ENCODE measurements at places on chromosomes 3 and 15. TPM values are rescaled to one million over a fixed set of nuclear protein-coding genes. Genes with fewer than 3 reads are reported as not detected.

- no peak for DNase-seq
Measured at GRCh38 chr3:134938029-134938525, 143.0 kb downstream of the EPHB1 start.

- no peak for DNase-seq
Measured at GRCh38 chr3:120177707-120178306, 83.6 kb upstream of the GSK3B start.

DNA sequence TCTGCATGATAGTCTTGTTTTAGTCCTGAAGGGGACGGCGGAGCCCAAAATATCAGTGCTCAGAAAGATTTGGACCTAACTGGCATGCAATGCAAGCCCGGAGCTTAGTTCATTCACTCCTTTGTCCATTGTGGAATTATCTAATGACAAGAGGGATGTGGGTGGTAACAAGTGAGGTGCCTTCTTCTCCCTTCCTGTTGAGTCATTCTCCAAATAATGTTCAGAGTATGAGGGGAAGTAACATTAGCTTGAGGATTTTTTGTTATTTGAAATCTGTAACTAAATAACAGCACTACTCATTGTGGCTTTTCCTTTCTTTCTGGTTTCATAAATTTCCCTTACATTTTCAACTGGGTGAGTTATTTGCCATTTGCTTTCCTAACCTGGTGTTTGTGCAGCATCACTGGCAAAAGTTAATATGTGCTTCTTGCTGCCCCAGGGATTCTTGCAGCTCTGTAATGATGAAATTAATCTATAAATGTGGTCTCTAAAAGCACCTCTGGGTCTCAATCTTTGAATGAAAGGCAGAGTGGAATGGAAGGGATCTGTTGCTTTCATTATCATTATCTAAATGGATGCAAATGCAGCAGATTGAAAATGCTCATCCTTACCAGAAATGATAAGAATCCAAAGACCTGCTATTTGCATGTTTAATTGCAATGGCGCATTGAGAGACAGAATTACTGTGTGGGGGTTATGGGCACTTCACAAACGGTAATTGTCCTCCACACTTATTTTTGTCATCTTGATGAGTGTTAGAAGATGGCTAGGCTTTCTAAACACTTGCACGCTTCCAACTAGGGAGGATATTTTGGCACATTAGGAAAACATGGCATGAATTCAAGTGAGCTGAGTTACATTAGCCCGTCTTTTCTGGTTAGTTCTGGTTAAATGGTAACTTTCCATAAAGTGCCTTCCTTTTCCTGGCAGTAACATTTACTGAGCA, 89.9 kb upstream of the MITF start:
- no peak for DNase-seq

GRCh38 chr3:192747145-192747544, 19.8 kb upstream of the FGF12 start:
- DNase-seq = no peak

GRCh38 chr3:87311309-87311708, 34.9 kb upstream of the POU1F1 start:
- DNase-seq = no peak

- no peak for DNase-seq
Measured at GRCh38 chr3:22284559-22284958, 533.5 kb upstream of the ZNF385D start.

The C3orf18 gene
- 15.0 TPM for polyA plus RNA-seq

All from right renal pelvis (tissue), 4 donors.